ENCODE measurements at places on chromosomes 4 and X. TPM values are rescaled to one million over a fixed set of nuclear protein-coding genes. Genes with fewer than 3 reads are reported as not detected.

The FGF13 gene
- total RNA-seq = 0.75 TPM

GRCh38 chrX:103889216-103889615, 57.2 kb upstream of the RAB9B start:
- no peak overlapping the region for H3K4me3 ChIP-seq
- DNase-seq = no peak
- no peaks in the 10 kb centered on the region for H3K36me3 ChIP-seq

GRCh38 chr4:180156684-180157083, 2086.5 kb upstream of the TENM3 start:
- H3K4me3 ChIP-seq = no peak overlapping the region
- H3K27ac ChIP-seq = no peak overlapping the region
- no peaks in the 10 kb centered on the region for H3K27me3 ChIP-seq
- no peaks in the 10 kb centered on the region for H3K4me1 ChIP-seq

- peaks cover 30% of the 10 kb centered on the region for H3K4me1 ChIP-seq
- peak overlapping the region; percentile 42 for H3K4me3 ChIP-seq
- no peak for DNase-seq
- no peaks in the 10 kb centered on the region for H3K36me3 ChIP-seq
Observed at GRCh38 chr4:41364876-41365275, 108.1 kb downstream of the UCHL1 start.

GRCh38 chr4:20840648-20841190, 140.5 kb downstream of the PACRGL start:
- H3K4me1 ChIP-seq = peaks cover 24% of the 10 kb centered on the region
- peaks cover 5% of the 10 kb centered on the region for H3K36me3 ChIP-seq
- H3K4me3 ChIP-seq = no peak overlapping the region
- no peaks in the 10 kb centered on the region for H3K27me3 ChIP-seq

DNA sequence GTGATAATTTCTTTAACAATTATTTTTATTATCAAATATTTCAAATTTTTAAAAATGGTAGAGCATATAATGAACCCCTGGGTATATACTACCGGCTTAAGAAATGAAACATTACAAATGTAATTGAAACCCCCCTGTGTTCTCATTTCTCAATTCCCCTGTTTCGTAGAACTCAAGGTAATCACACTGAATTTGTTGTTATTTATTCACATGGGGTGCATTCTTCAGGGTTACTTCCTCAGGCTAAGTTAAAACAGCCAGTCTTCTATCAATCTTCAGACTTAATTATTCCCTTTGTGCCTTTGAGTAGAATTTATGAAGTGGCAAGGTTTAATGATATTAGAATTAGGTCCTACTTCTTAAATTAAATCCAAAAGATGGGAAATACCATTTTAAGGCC, 128.2 kb downstream of the ANAPC10 start:
- H3K27ac ChIP-seq = no peak overlapping the region
- DNase-seq = no peak
- peaks cover 11% of the 10 kb centered on the region for H3K4me1 ChIP-seq

The NXF2B gene
- total RNA-seq = not detected

DNA sequence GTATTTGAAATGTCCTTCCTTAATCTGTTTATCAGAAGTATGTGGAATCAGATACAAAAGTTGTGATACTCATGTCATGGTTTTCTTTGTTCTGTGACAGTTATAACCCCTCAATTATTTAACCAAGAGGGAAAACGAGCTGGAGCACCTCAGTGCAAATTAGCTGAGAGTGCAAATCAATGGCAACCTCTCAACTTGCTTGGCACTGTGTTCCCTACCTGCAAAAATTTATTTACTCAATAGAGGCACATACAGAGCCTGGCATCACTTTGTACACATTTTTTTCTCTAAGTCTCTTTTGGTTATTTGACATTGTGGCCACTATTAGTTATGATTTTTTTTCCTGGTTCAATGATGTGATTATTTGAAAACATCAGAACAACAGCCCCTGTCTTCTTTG, 186.2 kb downstream of the STIM2 start:
- H3K4me3 ChIP-seq = no peak overlapping the region
- peaks cover 5% of the 10 kb centered on the region for H3K4me1 ChIP-seq
- H3K27me3 ChIP-seq = no peaks in the 10 kb centered on the region
- no peaks in the 10 kb centered on the region for H3K36me3 ChIP-seq

DNA sequence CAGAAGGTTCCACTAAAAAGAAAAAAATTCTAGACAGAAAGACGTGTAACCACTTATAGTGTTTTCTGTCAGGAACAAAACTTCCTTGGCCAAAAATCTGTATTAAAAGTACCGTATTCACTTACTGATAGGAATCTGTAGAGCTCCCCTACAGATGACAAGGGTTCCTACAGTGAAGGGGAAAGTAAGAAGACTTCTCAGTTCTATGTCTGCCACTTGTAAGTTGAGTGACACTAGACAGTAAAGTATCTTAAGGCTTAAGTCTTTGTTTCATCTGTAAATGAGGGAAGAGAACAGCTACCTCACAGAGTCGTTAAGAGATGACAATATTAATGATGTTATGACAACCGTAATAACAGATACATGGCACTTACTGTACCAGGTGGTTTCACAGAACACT, 3.3 kb downstream of the COQ2 start:
- peaks cover 5% of the 10 kb centered on the region for H3K36me3 ChIP-seq
- DNase-seq = no peak
- H3K4me1 ChIP-seq = peaks cover 24% of the 10 kb centered on the region
- peak overlapping the region; percentile 3 for H3K27ac ChIP-seq
- H3K27me3 ChIP-seq = no peaks in the 10 kb centered on the region

DNA sequence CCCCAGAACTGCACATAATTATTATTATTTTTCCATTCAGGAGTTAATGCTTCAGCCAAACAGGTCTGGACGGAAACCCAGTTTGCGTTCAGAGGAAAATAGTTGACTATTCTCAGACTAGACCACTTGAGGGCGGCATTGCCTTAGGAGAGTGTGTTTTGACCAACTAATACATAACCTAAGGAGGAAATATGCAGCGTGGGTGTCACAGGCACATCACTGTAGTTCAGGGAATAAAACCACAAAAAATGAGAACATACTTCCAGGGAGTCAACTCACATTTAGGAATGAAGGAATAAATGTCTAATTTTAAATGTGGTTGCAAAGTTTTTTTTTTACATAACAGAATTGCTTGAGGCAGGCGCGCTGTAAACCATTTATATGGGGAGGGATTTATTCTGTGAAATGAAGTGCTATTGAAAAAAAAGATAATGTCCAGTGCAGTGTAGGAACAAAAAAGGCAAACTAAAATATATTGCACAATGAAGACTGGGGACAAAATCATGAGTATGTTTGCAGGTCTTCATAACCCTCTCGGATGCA, 93.3 kb downstream of the SYNPO2 start:
- DNase-seq = peak; percentile 85
- H3K27ac ChIP-seq = no peak overlapping the region
- no peak overlapping the region for H3K4me3 ChIP-seq
- H3K4me1 ChIP-seq = peaks cover 5% of the 10 kb centered on the region

The RTL9 gene
- not detected for total RNA-seq

- no peak for DNase-seq
Observed at GRCh38 chr4:17567271-17567670, 9.7 kb upstream of the LAP3 start.

The KIF4A gene
- 13.6 TPM for total RNA-seq

DNA sequence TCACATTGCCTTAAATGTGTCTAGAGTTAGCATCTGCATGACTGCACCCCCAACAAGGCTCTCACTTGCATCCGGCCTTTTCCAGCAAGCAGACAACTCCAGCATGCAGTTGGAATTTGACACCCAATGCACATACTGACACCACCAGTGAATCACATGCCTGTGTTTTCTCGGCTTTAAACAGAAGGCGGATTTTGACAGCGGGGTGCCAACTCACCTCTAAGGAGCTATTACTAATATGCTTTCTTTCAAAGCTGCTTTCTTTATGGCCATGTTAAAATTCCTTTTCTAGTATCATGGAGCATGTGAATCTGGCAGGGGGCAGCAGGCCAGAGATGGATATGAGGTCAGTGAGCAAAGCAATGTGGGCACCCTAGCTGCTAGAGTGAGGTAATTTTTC, 78.0 kb upstream of the CLNK start:
- H3K27me3 ChIP-seq = no peaks in the 10 kb centered on the region
- H3K4me1 ChIP-seq = no peaks in the 10 kb centered on the region
- H3K27ac ChIP-seq = no peak overlapping the region
- no peaks in the 10 kb centered on the region for H3K36me3 ChIP-seq
- peak; percentile 74 for DNase-seq
- H3K4me3 ChIP-seq = no peak overlapping the region

The XAGE1B gene
- total RNA-seq = not detected

The PFKFB1 gene
- total RNA-seq = 0.27 TPM

The ARMCX5 gene
- total RNA-seq = 15.2 TPM

DNA sequence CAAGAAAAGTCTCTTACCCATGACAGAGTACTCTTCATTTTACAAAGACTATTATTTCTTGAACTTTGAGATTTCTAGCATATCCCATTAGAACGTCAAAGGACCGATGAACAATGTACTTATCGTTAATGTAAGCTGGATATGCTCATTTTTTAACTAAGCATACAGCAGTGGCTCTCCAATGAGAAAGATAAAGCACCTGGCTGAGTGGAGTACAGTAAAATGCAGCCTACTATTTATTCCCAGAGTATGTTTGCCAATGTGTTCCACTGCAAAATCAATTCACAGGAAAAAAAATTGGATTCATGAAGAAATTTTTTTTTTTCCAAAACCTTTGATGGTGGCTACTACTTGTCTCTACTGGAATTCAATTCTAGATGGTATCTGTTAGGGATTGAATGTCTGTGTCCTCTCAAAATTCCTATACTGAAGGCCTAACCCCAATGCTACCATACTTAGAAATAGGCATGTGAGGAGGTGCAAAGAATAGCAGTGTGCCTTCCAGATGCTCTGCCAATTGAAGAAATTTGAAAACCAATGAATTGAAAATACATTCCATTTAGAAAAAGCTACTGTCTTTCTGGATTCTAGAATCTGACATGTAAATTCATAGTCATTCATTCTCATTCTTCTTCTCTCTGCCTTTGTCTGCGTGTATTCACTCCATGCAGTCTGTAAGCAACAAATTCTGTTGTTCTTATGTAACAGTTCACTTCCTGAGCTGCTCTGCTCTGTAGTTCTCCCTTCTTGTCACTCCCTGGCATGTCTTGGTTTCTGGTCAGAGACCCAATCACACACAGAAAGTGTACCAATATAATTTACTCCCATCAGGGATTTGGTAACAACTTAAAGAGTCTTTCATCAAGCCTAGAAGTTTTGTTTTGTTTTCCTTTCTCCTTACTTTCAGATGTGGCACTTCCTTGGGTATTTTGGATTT, 61.4 kb downstream of the PAPSS1 start:
- H3K27ac ChIP-seq = no peak overlapping the region
- H3K27me3 ChIP-seq = no peaks in the 10 kb centered on the region
- DNase-seq = no peak
- H3K4me1 ChIP-seq = no peaks in the 10 kb centered on the region

DNA sequence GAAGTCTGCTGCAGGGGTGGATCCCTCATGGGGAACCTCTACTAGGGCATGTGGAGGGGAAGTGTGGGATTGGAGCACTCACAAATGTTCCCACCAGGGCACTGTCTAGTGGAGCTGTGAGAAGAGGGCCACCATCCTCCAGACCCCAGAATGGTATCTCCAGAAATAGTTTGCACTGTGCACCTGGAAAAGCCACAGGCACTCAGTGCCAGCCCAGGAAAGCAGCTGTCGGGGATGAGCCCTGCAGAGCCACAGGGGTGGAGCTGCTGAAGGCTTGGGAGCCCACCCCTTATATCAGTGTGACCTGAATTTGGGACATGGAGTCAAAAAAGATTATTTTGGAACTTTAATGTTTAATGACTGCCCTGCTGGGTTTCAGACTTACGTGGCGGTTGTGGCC, 25.0 kb upstream of the LDOC1 start:
- H3K27me3 ChIP-seq = no peaks in the 10 kb centered on the region
- H3K36me3 ChIP-seq = peaks cover 6% of the 10 kb centered on the region
- no peak for DNase-seq
- no peak overlapping the region for H3K4me3 ChIP-seq
- H3K27ac ChIP-seq = no peak overlapping the region
- H3K4me1 ChIP-seq = no peaks in the 10 kb centered on the region

The MAGEB10 gene
- not detected for total RNA-seq

GRCh38 chr4:141810038-141810711, 173.8 kb downstream of the IL15 start:
- H3K27me3 ChIP-seq = no peaks in the 10 kb centered on the region
- no peak for DNase-seq
- H3K4me1 ChIP-seq = peaks cover 17% of the 10 kb centered on the region
- no peak overlapping the region for H3K27ac ChIP-seq

DNA sequence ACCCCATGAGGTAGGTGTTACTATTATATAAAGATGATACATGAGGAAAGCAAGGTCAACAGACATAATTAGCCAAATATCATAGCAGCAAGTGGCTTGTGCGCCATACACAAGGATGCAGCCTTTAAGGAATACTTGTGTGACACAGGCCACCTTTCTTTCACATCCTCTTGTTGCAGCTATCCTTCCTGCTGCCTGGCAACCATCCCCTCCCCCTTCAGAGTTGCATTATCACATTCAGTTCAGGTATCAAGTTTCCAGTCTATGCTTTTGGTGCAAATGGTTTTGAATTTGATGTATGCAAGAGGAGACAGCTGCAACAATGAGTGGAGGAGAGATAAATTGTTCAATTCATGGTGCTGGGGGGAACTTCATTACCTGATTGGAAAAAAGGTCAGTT, 6.4 kb downstream of the ZCCHC18 start:
- H3K27ac ChIP-seq = no peak overlapping the region
- peaks cover 78% of the 10 kb centered on the region for H3K27me3 ChIP-seq
- no peaks in the 10 kb centered on the region for H3K4me1 ChIP-seq

DNA sequence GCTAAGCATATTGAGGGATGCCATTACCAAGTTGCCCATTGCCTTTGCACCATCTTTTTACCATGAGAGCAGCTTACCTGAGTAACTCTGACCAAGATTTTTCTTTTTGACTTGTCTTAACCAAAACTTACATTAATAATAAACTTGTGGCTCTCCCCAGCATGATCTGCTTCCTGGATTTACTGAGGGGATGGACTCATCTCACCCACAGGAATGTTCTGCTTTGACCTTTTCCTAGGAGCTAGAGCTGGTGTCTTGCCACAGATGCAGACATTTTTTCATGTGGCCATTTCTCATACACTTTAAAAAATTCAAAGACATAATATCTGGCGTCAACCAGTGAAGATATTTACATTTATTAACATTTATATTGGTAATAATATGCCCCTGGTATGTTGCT, 79.2 kb upstream of the EFHC2 start:
- H3K27ac ChIP-seq = no peak overlapping the region
- H3K36me3 ChIP-seq = no peaks in the 10 kb centered on the region
- no peak for DNase-seq
- no peaks in the 10 kb centered on the region for H3K4me1 ChIP-seq
- H3K4me3 ChIP-seq = no peak overlapping the region
- H3K27me3 ChIP-seq = peaks cover 63% of the 10 kb centered on the region

The DUSP9 gene
- total RNA-seq = not detected

GRCh38 chrX:72141372-72142004, 9.8 kb upstream of the RTL5 start:
- peaks cover 99% of the 10 kb centered on the region for H3K27me3 ChIP-seq
- no peak overlapping the region for H3K4me3 ChIP-seq
- no peaks in the 10 kb centered on the region for H3K36me3 ChIP-seq
- no peak for DNase-seq
- no peak overlapping the region for H3K27ac ChIP-seq
- H3K4me1 ChIP-seq = no peaks in the 10 kb centered on the region

Data from MCF 10A (cell line).